Activated T-cell treated with anti-CD3 and anti-CD28 coated beads for 1 hour (primary cell): ENCODE measurements at places on chromosomes 16 and 17.

DNA sequence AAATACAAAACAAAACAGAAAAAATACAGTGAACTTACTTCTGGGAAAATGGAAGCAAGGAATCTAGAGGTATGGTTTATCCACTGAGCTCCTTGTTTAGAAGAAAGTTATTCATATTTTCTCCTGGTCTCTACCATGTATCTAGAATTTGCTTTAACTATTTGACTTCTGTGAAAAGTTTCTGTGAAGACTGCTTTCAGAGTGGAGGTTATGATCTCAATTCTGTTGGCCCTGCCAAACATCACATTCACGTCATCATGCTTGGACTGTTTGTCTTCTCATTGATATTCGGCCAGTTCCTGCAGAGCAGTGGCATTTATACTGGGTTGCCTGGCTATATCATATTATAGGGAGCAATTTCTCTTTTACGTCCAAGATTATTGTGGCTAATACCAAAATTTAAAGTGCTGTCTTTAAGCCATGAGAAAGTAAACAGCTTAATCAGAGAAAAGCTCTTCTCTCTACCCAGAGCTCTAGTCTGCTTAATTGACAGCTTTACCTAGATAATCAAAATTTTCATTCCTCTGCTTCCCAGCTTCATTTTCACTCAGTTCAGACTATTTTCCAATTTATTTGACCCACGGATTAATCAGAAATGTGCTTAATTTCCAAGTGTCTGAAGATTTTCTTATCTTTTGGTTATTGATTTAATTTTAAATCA is at the start of gene ABCA8:
Gene ABCA8 (minus strand): TSS at position 212 of the 661 bp plus-strand sequence. CDS start 13,358 bp downstream, outside the sequence.
- DNase-seq: no peak

GRCh38 chr17:17401271-17401781 is 75.5 kb upstream of the MED9 start:
- DNase-seq: no peak

- DNase-seq: no peak
Measured at GRCh38 chr16:2150418-2151187, 2.2 kb downstream of the RAB26 start.

DNA sequence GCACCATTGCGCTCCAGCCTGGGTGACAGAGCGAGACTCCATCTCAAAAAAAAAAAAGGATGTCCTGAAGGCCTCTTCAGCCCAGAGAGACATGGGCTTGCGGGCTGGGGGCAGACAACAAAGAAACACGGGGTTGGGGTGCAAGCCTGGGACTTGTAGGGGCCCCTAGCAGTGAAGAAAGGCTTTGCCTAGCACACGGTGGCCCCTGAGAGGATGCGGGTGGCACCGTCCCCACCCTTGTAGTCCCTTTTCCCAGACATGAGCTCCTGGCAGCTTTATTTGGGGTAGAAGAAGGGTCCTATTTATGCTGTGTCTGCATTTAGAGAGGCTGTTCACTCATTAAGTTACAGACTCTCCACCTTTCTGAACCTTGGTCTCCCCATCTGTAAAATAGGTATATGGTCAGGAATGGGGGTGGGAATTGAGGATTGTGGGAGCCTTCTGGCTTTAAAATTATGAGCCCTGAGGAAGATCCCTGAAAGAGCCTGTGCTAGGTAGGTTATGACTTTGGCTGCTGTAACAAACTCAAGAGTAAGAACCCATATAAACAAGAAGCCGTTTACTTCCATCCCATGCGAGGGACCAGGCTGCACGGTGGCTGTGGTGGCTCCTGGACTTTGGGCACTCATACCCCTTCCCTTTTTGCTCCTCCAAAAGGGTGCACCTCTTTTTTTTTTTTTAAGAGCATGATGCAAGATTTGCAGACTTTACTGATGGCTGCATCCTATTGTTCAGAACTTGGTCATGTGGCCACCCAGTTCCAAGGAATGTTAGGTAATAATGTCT is 20.6 kb upstream of the ADGRG1 start:
- no peak for DNase-seq

GRCh38 chr17:2737693-2738092 is 11.8 kb downstream of the CCDC92B start:
- DNase-seq: no peak
